ENCODE measurements at places on chromosomes 6 and 20.

DNA sequence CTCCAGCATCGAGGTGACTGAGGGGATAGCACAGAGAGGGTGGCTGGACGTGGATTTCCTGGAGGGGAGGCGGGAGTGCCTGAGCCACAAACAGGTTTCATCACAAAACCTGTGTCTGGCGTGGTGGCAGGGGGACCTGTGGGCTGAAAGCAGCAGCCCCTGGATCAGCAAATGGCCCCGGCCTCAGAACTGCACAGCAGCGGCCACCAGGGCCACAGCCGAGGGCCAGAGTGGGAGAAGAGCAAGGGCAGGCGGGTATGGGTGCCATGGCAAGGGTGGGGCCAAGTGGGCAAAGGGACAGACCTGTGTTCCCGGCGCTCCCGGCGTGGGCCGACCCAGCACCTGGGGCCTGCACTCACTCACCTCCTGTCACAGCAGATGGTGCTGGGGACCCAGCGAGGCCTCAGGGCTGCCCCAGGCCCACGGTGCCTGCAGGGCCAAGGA is 19.0 kb downstream of the NTSR1 start:
- no peak for DNase-seq

DNA sequence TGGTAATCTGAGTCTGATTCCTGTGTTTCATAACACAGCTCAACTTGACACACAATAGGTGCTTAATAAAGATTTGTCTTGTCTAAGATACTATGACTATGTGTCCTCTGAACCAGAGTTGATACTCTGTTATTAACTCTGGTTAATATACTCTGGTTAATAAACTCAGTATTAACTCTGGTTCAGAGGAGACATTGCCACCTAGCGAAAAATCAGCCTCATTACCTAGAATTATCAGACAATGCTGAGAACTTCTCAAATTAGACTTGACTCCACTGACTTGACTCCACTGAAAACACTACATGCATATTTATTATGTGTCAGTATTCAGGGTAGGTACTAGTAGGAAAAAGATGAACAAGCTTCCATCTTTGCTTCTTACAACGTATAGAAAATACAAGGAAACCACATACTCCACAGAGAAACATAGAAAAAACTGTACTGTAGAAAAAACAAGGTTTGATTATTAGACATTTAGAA is 73.9 kb downstream of the AHI1 start:
- no peak for DNase-seq

GRCh38 chr6:151325075-151326050 is 66.0 kb downstream of the ZBTB2 start:
- DNase-seq: no peak

- DNase-seq: no peak
Measured at GRCh38 chr6:3205913-3206312, 21.5 kb downstream of the TUBB2B start.

- DNase-seq: no peak
Measured at GRCh38 chr20:7505152-7505834, 435.0 kb downstream of the HAO1 start.

All from stimulated activated CD8-positive, alpha-beta memory T cell treated with anti-CD3 and anti-CD28 coated beads, Interleukin-4, amount 100 ng/mL, for 1 hour (primary cell).